ENCODE measurements at places on chromosomes 2 and 18.

DNA sequence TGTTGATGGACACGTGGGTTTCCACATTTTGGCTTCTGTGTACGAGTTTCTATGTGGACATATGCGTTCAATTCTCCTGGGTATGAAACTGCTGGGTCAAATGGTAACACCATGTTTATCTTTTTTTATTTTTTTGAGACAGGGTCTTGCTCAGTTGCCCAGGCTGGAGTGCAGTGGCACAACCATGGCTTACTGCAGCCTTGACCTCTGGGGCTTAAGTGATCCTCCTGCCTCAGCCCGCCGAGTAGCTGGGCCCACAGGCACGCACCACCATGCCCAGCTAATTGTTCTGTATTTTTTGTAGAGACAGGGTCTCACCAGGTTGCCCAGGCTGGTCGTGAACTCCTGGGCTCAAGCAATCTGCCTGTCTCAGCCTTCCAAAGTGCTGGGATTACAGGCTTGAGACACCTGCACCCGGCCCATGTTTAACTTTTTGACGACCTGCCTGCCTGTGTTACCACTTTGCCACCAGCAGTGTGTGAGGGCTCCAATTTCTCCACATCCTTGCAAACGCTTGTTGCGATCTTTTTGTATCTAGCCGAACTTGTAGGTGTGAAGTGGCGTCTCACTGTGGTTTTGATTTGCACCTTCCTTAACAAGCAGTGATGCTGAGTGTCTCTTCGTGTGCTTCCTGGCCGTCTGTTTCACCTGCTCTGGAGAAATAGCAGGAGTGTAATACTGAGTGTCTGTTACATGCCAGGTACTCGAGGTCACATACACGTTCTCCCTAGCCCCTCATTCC is 6.9 kb downstream of the HSBP1L1 start:
- DNase-seq, result no peak

DNA sequence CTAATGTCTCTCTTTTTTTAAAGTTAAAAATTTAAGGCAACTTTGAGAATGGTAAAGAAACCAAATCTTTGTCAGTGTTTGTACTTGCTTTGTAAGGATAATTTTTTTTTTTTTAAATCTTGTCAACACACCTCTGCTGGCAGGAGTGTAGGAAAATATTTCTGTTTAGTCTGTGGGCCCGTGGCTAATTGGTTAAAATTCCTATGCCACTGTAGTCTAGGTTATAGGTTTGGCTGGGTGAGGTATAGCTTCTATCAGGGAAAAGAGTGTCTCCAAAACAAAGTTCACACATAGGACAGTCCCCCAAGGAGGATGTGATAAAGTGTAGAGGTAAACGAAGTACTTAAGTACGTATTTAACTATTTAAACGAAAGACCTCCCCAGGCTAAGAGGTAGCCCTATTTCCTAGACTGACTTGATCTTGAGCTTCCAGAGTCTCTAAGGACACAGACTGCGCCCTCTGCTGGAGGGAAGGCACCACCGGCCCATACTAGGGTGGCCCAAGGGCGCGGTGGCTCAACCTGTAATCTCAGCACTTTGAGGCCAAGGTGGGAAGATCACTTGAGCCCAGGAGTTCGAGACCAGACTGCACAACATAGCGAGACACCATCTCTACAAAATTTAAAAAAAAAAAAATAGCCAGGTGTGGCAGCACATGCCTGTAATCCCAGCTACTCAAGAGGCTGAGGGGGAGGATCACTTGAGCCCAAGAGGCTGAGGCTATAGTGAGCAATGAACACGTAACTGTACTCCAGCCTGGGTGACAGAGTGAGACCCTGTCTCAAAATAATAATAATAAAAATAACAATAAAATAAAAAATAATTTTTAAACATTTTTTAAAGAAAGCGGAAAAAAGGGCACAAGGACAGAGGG is 8.9 kb downstream of the TEX44 start:
- peak; percentile 66 for DNase-seq

DNA sequence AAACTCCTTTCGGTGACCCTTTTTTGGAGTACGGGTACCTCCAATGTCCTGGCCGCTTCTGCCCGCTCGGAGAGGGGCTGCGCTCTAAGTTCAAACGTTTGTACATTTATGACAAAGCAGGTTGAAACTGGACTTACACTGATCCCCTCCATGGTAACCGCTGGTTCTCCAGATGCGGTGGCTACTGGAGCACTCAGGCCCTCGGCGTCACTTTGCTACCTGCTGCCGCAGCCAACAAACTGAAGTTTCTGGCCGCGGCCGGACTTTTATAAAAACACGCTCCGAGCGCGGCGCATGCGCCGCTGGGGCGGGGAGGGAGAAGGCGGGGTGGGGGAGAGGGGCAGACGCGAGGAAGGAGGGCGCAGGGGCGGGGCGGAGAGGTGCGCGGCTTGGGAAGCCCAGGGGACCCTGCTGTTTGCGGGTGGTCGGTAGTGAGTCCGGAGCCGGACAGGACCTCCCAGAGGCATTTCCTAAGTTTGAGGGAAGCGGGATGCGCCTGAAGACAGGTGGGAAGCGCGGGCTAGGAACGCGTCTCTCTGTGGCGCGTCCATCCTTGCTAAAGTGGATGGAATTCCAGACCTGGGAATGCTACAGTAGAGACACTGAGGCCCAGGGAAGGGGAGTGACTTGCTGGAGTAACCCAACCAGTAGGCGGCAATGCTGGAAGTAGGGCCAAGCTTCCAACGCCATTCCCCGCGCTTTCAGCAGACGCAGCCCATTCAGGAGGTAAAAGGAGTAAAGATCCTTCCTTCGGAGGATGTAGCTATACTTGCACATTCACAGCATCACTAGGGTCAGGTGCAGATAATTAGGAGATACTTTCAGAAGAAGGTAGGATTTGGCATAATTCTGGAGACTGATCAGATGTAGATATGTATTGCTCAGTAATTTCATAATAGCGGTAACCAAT is at the start of gene CXCR4:
CXCR4 (minus strand) TSS at position 241 of the 910 bp plus-strand sequence; CDS start at position 152, 89 bp downstream.
- peak; percentile 90 for DNase-seq

DNA sequence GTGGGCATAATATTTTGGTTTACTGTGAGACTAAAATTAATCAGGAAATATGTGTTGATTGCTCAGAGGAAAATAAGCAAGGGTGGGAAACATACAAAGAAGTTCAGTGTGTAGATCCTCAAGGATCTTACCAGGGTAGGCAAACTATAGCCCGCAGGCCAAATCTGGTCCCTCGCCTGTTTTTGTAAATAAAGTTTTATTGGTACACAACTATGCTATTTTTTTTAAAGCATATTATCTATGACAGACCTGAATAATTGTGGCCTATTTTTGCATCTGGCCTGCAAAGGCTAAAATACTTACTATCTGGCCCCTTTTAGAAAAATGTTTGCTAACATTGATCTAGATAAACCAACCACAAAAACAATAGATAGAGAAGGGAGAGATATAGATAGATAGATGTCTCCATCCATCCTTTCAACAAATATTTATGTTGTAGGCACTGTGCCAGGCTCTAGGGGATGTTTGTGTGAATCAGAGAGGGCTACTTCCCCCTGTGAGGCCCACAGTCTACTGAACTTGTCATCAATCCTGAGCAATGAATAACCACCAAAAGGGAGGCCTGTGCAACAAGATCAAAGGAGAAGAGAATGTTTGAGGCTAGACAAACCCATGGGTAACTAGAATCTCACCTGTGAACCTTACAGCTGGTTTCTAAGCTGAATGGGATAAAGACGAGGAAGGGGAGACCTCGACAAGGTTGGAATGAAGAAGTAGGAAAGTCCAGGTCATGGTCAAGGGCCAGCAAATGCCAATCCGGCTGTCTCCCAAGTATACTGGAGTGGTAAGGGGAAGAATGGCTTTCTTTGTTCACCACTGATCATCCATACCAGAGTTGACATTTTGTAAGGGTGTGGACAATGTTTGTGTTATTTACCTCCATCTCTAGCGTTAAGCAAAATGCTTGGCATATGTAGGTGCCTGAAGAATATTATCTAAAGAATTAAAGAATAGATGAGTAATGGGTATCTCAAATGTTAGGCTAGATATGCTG is 23.6 kb downstream of the ALPK2 start:
- no peak for DNase-seq

GRCh38 chr2:174326161-174327020 is 8.4 kb upstream of the SP9 start:
- DNase-seq, result no peak

DNA sequence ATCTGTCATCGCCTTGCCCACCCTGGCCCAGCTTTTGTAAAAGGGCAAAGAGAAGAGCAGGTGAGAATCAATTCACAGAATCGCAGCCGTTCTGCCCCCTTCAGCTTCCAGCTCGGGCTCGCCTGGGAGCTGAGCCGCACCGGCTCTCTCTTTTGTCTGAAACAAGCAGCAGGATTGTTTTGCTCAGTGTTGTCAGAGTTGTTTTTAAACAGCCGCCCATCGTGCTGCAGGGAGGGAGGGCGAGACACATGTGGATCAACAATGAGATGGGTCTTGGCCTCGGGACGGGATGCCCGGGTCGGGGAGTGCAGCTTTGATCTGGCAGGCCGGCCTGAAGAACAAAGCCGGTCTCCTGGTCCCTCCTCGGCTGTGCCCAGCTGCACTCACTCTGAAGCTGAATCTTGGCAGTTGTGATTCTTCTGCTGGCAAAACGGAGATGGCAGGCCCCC is 39.7 kb upstream of the HDAC4 start:
- DNase-seq, result peak; percentile 93

DNA sequence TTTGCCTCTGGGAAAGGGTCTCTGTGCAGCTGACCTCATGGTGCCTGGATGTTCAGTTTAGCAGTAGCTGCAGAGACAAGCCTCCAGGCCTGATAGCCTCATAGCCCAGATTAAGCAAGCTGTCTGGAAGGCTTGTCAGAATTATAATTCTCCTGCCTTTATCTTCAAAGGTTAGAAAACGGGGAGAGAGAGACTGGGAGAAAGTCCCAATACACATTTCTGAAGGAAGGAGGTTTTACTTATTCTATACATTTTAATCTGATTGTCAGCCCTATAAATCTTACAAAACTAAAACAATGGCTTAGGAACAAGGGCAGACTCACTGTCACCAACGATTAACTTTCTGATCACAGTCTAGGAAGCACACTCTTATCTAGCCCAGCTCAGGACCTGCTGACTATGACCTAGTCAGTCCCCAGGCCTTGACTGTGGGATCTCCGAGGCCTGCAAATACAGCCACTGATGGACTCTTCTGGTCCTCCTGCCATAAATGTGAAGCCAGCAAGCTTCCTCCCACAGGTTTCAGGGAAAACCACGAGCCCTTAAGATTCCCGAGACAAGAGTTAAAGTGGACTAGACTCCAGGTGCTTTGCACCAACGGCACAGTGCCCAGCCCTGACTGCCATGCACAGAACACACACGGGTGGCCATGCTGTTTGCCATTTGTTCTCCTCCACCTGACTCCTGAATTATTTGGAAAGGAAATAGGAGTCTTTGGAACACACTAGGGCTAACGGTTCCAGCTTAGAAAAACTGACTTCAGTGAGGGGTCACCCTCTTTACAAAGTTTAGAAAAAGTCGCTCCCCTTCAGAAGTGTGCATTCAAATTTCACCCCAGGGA is 111.4 kb upstream of the SMAD7 start:
- no peak for DNase-seq

DNA sequence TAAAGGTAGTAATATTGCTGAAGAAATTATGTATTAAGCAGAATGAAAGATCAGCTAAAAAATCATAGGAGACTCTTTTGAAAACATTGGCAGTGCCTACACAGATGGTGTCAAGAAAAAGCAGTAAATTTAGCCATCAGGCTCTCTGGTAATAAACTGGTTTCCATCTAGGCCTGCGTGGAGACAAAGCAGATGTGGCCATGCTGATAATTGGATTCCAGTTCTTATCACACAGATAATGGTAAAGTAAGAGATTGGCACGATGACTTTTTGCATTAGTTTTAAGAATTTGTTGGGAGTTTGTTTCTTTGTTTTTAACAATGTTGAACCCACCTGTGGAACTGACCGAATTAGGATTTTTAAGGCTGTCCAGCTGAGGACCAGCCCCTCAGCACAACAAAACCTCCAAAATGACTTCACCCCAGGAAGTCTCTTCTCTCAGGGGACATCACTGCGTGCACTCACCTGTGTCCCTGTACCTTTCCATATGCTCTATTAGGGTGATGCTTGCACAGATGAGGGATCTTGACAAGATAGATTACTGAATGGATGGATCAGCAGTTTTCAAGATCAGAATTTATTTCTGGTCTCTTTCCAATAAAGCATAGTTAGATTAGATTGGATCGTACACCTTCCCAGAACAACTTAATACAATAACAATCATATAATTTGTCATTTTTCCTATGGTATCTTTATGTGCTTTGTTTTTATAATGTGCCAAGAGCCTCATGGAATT is 69.1 kb upstream of the DNAJC10 start:
- DNase-seq, result no peak

GRCh38 chr2:235098269-235098668 is 146.5 kb downstream of the SH3BP4 start:
- no peak for DNase-seq

DNA sequence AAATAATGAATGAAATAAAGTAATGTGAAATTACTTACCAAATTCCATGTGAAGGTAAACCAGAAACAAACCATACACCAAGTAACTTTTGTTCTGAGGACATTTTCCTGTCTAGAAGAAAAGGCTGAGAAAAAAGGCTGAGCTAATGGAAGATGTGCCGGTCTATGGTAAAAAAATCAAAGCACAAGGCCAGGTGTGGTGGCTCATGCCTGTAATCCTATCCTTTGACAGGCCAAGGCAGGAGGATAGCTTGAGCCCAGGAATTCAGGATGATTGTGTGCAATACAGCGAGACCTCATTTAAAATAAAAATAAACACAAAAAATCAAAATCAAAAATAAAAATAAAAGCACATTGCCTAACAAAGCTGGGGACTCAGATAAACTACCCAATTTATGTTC is 6.7 kb downstream of the ORC4 start:
- no peak for DNase-seq

DNA sequence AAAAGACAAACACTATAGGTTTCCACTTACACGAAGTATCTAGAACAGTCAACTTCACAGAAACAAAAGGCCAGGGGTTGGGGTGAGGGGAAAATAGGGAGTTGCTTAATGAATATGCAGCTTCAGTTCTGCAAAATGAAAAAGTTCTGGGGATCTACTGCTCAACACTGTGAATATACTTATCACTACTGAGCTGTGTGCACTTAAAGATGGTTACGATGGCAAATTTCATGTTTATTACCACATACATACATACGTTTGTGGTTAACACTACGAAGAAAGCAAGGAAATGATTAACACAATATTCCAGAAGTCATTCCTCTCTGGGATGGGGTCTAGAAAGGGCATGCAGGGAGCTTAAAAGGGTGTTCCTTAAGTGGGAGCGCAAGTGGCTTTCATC is 19.3 kb downstream of the MBOAT2 start:
- DNase-seq, result no peak

GRCh38 chr2:241499146-241499965 is 9.0 kb downstream of the STK25 start:
- no peak for DNase-seq

- DNase-seq, result no peak
These were observed 27.7 kb downstream of the KLHL29 start for GRCh38 chr2:23412556-23413155.

DNA sequence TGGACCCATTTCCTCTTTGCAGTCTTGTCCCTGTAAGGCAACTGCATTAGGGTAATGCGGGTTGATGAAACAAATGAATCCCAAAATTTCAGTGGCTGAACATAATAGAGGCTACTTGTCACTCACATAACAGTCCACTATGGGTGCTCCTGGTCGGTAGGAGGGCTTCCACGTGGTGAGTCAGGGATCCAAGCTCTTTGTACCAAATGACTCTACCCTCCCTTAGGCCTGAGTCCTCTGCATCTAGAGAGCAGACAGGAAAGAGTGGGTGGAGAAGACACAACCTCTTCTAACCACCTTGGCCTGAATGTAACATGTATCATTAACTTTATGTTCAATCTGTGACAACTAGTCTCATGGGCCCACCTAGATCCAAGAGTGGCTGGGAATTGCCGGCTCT is 86.2 kb upstream of the HAAO start:
- DNase-seq, result no peak

Measured in brain (organoid and tissue), 16 donors.